Epithelial cell of proximal tubule (primary cell): ENCODE measurements at places on chromosomes 2 and 18.

- DNase-seq: no peak
Observed at GRCh38 chr2:196409376-196409775, 230.1 kb upstream of the CCDC150 start.

DNA sequence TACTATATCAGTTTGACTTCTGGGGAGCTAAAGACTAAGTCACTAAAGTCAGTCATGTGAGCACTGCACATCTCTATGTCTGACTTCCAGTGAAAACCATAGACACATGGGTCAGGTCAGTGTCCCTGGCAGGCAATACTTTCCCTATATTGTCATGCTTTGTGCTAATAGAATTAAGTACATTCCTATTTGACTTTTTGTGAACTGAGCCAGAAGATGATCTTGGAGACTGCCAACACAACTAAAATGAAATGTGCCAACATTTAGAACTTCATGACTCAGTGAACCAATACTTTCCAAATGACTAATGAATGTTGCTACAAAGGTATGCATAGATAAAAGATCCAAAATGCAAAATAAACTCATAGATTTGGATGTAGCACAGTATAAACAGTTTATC is 820.8 kb upstream of the FAM98A start:
- DNase-seq: peak; percentile 41

GRCh38 chr2:101223814-101224231 is 28.9 kb upstream of the CNOT11 start:
- no peak for DNase-seq

DNA sequence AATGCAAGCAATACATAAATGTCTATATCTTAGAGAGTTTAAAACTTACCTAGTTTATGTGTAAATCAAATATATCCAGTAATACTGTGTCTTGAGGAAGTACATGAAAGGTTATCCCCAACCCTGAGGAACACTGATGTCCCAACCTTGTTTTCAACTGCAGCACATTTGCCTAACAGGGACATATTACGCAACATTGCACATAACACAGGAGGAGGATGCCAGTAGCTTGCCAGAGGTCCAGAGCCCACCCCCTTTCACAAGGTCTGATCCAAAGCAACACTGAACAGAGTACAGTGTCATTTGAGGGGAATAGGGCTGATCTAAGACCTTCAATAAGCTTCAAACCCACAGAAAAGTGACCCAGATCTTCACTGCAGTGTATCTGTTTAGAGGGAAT is 678.5 kb downstream of the ARHGAP15 start:
- DNase-seq: no peak

DNA sequence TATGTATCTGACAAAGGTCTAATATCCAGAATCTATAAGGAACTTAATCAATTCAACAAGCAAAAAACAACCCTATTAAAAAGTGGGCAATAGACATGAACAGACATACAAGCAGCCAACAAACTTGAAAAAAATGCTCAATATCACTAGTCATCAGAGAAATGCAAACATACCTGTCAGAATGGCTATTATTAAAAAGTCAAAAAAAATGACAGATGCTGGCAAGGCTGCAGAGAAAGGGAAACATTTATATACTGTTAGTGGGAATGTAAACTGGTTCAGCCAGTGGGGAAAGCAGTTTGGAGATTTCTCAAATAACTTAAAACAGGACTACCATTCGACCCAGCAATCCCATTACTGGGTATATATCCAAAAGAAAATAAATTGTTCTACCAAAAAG is 21.6 kb downstream of the SESTD1 start:
- no peak for DNase-seq

DNA sequence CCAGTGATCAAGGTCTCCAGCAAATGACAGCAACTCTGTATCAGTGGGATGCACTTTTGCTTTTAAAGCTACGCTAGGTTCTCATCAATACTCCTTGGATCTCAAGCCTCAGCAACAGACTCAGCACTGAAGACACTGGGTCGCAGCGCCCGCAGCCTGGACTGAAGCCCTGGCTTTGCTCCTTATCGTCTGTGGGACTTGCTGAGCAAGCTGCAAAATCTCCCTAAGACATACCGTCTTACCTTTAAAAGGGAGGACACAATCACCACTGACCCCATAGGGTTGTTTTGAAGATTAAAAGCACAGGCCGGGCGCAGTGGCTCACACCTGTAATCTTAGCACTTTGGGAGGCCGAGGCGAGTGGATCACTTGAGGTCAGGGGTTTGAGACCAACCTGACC is 8.1 kb downstream of the CYB5A start:
- no peak for DNase-seq

- no peak for DNase-seq
Observed at GRCh38 chr2:44804406-44805265, 136.9 kb upstream of the SIX3 start.

DNA sequence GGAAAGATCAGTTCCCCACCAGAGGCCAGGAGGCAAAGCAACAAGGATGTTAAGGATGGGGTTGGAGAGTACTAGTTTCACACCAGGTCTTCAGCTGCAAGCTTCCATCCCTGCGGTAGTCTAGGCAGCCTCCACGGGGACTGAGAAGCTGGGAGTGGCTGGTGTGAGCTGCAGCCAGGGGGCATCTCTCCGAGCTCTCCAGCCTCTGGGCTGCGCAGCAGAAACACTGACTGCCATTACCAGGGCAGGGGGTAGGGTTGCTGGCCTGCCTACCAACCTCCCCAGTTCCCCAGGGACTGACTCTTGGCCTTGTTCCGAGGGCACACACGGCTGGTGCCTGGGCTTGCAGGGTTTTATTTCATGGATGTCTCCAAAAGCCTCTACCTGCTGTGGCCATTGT is 15.9 kb downstream of the GATA6 start:
- DNase-seq: no peak

- no peak for DNase-seq
Observed at GRCh38 chr2:40027968-40028367, 248.9 kb upstream of the THUMPD2 start.

- DNase-seq: no peak
Observed at GRCh38 chr2:139613264-139613663, 833.1 kb upstream of the NXPH2 start.

- no peak for DNase-seq
Observed at GRCh38 chr2:141605163-141605562, 525.7 kb downstream of the LRP1B start.

DNA sequence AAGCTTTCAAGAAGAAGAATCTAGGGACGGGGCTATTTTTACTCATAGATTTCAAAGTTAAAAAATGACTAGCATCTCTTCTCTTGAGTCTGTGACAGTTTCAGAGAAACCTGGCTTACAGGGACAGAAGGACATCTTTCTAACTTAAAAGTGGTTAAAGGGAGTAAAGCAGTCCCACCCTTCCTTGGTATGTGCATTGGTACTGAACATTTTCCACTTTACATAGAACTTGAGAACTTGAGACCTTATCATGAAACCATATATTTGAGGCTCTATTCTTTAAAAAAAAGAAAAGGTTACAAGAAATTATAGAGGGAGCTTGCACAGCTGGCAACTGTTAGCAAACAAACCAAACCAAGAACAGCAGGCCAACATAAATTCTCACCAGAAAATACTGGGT is 73.4 kb upstream of the GAREM1 start:
- no peak for DNase-seq

- no peak for DNase-seq
Observed at GRCh38 chr18:45111502-45111848, 430.8 kb downstream of the SETBP1 start.

DNA sequence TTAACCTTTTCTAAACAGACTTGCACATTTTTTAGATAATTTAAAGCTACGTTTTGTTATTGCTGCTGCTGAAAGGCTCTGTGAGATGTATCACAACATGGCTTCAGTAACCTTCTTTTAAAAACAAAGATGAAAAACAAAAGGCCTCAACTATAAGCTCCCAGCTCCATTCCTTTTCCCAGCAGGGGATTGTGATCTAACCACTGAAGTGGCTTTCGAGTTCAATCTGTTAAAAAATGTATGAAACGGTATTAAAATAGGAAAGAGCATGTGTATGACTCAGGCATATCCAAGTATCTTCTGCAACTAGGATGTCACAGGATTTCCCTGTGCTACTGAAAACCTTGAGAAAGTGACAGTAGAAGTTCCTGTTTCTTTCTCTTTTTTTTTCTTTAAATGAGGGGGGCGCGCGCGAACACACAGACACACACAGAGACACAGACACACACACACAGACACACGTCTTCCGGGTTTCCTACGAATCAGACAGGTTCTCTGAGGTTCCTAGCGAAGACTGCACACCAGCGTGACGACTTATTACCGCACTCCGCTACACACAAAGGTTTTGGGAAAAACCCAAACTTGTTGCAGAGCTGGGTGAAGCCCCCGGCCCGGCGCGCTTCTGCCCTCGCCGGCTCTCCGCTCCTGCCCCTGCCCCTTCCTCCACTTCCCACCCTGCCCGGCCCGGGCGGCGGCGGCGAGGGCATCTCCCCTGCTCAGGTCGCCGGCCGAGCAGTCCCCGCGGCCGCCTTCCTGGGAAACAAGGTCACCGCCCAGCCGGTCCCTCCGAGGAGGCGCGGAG is 86.8 kb downstream of the RBMS1 start:
- no peak for DNase-seq

DNA sequence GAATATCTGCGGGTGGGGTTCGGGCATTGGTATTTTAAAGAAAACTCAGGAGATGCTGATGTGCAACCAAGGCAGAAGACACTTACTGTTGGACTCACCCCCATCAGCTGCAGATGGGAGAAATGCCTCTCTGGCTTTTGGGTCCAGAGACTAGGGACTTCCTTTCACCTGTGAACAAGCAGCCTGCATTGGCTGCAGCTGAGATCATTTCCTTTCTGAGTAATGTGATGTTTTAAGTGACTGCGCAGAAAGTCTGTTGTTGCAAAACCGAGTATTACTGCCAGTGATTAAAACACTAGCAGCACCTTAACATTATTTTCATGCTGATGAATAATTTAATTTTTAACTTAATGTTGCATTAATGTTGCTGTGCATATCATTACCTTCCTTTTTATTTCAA is 143.0 kb downstream of the TSN start:
- peak; percentile 23 for DNase-seq

DNA sequence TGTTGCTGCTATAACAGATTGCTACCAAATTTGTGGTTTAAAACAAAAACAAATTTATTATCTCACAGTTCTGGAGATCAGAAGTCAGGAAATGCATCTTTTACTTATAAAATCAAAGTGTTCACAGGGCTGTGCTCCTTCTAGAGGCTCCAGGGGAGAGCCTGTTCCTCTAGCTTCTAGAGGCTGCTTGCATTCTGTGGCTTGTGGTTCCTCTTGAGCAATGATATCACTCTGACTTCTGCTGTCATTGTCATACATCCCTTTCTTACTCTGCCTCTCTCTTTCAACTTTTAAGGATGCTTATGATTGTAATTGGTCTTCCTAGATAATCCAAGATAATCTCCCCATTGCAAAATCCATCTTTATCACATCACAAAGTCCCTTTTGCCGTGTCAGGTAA is 6.1 kb upstream of the DCC start:
- DNase-seq: no peak

GRCh38 chr18:13810950-13811485 is 12.9 kb upstream of the MC5R start:
- no peak for DNase-seq

DNA sequence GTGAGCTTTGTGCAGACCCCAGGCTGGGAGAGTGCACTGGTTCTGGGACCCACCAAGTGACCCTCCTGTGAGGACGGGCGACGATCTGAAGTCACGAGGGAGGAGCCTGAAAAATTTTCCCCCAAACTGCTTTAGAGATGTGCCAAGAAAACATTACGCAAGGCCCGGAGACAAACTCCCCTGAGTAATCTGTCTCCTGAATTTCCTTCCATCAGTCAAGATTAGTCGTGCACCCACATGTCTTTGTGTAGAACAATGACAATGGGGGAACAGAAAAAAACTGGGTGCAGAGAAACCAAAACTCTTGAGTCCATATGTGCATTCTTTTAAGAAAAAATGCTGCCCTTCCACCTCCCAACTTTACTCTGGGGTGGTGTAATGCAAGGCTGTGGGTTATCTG is 12.6 kb upstream of the NCK2 start:
- DNase-seq: no peak
